ENCODE measurements at places on chromosomes 7 and 10.
A peak's percentile ranks its signal among the peaks of the same experiment; 100 is the strongest.

- DNase-seq: peak; percentile 26
Measured at GRCh38 chr7:114924038-114924712, 2.3 kb downstream of the MDFIC start.

- peak; percentile 32 for DNase-seq
Measured at GRCh38 chr10:111874576-111874975, 309.0 kb downstream of the GPAM start.

- DNase-seq: peak; percentile 95
Measured at GRCh38 chr7:42677751-42678699, 233.8 kb downstream of the C7orf25 start.

GRCh38 chr10:26215935-26216584 lies 514 bp upstream of the GAD2 start:
- peak; percentile 6 for DNase-seq

GRCh38 chr7:5406957-5407945 lies 16.4 kb downstream of the TNRC18 start:
- no peak for DNase-seq

DNA sequence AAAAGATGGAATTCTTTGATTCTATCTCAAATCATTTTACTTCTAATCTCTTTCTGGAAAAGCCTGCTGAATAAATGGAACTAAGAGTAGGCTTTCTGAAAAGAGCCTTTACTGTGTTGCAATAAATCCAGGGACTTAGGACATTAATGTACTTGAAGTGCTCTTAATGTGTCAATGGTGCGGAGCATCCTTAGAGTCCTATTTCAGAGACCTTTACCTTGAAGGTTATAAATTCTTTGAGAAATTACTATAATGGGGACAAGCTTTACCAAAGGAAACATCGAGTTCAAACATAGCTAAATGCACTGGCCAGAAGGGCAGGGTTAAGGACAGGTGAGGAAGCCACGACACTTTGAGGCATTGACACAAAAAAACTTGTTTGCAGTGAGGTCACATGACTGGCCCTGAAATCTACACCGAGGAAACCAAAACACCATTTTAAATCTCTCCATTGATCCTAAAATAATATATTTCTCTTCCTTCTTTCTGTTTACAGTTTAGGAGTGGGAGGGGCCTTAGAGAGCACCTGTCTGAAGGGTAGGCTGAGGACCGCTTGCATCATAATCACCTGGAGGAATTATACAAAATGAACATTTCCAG lies 48.1 kb upstream of the EXOC6 start:
- no peak for DNase-seq

DNA sequence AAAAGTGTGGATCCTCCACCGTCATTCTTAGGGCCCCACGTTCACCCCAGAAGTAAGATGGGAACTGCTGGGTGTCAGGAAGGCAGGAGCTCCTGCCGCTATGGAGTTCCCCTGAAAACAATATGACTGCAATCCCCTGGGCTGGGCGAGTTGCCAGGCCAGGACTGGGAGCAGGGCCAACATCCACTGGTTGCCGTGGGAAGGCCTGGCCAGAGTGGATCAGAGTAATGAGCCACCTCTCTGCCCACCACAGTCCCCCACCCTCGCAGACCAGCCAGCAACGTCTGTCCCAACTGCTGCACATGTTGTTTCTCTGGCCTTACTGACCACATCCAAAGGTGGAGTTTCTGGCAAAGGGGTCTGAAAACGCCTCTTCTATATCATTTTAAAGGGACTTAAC lies 86.6 kb downstream of the STRA8 start:
- DNase-seq: peak; percentile 54

GRCh38 chr7:104185346-104185745 lies 22.5 kb downstream of the ORC5 start:
- DNase-seq: no peak

- DNase-seq: no peak
Measured at GRCh38 chr7:55309040-55309991, 55.8 kb upstream of the LANCL2 start.

DNA sequence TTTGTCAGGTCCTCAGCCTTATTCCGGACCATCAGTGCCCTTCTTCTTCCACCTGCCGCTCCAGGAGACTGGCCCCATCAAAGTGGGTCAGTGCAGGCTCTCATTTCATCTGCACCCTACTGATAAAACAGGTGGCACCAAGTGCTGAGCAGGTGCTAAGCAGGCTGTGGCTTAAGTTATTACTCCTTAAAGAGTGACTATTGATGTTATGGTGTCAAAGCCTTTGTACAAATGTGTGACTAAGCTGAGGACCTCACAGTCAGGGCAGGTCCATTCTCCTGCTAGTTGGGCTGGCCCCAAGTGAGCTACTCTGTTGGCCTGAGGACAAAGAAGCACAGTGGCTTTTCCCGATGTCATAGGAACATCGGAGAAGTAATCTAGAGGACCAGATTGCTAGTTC lies 11.2 kb upstream of the CALD1 start:
- no peak for DNase-seq

DNA sequence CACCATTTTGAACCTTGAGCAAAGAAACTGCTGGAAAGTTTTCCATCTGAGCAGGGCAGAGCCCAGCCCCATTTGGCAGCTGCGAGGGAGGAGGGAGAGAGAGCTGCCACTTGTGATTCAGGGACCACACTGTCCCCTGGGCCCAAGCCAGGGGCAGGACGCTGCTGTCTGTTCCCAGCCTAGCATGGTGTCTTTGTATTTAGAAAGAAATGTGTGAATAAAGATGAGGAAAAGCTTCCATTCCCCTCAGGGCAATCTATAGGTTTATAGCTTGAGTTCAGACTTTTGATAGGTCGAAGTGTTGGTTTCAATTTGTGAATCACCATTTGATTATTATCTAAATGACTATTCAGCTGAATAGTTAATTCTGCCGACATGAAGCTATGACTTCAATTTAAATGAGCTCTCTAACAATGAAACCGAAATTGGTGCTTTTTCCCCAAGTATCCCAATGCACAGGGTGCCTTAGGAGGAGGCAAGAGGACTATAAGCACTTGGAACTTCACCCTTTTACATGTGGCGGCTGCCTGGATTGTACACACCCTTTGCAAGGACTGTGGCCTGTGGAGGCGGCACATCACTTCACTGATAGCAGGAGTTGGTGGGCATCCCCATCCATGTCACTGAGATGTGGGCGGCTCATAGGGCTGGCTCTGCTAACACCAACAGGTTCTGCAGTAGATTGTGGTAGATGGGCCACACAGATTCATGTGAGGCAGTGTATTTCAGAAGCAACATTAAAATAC lies 223.5 kb downstream of the CCDC3 start:
- no peak for DNase-seq

DNA sequence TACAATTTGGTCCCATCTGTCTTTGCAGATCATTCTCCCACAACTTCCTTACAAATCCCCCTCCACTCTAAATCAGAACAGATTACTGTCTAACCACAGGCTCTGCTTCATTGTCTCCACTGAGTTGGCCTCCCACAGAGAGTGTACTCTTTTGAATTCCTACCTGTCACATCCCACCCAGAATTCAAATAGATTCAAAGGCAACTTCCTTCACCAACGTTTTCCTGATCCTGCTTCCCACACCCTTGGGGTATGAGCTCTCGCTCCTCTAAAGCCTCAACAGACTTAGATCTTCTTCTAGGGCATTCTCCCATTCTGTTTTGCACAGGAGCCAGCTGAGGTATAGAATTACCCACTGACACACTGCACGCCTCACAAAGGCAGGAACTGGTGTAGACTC lies 197.8 kb upstream of the CDCA7L start:
- DNase-seq: no peak

DNA sequence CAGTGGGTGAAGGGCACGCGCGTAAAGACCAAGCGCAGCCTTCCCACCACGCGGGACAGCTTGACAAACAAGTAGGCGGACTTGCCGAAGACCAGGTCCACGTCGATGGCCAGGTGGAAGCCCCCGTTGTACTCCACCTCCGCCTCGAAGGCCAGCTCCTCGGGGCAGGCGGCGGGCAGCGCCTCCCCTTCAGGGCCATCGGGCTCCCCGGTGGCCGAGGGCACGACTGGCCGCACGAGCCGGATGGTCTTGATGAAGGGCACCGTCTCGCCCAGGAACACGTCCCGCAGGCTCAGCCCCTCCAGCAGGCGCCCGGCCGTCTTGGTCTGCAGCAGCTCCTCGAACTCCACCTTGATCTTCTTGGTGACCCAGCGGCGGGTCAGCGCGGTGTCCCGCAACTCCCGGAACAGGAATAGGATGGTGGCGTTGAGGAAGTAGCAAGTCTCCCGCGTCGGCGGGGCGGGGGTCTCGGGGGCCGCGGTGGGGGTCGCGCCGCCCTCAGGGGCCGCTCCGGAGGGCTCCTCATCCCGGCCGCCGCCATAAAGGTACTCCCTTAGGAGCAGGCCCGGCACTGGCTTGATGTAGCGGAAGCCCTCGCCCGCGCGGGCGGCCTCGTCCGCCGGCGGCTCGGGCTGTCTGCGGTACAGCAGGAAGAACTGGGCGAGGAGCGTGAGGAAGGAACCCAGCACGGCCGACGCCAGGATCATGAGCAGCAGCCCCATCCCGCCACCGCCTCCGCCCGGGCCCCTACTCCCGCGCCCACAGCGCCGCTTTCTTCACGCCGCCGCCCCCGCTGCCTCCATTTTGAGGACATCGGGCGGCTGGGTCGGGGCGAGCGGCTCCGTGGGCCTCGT lies 507 bp downstream of the PDZD8 start:
- DNase-seq: peak; percentile 36

- no peak for DNase-seq
Measured at GRCh38 chr7:96826089-96826488, 116.4 kb upstream of the SEM1 start.

- no peak for DNase-seq
Measured at GRCh38 chr7:117184367-117184766, 138.5 kb downstream of the WNT2 start.

GRCh38 chr7:2037301-2037807 lies 195.4 kb downstream of the MAD1L1 start:
- DNase-seq: peak; percentile 15

DNA sequence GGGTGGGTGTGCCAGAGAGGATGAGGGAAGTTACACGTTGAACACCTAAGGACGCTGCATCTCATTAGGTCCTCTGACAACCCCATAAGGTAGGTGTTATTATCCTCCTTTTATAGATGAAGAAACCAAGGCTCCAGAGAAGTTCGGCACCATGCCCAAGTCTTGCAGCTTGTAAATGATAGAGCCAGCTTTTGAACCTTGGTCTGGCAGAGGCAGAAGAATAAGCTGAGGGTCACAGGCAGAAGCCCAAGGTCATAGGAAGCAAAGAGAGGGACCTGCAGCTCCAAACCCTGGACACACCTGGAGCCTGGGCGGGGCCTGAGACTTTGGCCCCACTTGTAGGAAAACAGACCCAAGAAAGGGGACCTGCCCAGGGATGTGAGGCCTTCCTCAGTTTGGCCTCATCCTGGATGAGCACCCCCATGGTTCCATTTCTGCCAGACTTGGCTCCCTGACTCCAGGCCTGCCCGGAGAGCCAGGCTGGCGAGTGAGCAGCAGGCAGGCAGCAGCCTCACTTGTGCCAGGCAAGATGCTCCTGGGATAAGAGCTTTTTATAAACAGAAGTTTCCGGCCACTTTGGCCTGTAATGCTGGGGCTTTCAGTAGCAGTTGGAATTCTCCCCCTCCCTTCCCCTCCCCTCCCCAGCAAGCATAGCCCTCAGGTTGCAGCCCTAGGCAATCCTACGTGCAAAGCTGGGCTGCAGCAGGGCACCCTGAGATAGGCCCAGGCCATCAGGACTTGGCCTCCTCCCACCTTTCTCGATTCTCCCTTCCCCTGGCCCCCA lies 2.4 kb downstream of the KCNH2 start:
- DNase-seq: no peak

- no peak for DNase-seq
Measured at GRCh38 chr10:125775491-125776106, at the start of gene MMP21. MMP21 (minus strand) TSS chr10:125775821; CDS start chr10:125775821, 0 bp downstream.

DNA sequence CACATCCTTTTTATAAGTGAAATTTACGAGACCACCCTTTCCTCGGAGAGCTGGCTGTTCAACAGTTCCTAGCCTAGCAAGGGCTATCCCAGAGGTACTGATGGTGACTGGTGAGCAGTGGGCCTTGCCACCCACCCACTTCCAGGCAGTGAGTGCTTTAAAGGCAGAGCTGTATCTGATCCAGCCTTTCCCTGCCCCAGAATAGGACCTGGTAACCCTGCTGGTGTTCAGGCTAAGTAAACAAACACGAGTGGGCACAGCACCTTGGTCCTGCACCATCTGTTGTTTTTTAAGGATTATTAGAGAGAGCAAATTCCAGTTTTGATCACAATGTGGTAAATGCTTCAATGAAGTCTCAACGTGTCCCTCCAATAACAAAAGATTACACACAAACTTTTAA lies 75.7 kb downstream of the COBL start:
- DNase-seq: no peak

GRCh38 chr10:87861566-87861952 lies 1.8 kb downstream of the KLLN start:
- DNase-seq: peak; percentile 80

DNA sequence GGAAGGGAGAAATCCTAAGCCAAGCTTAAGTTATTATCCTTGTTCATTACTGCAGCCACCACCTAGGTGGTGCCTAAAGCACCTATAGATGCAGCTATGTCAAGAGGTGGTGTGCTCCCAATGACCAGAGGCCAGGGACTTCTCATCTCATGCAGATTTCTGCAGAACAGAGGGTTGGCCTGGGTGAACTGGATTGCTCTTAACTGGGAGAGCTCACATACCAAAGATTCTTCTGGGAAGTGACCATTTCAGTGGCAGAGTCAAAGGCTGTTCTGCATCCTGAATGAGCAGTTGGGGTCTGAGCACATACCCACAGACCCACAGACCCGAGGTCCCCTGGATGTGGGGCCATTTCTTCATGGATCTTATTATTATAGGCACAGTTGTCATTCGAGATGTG lies 2.1 kb upstream of the CRHR2 start:
- DNase-seq: peak; percentile 4

- DNase-seq: no peak
Measured at GRCh38 chr7:156014808-156015207, 202.5 kb upstream of the SHH start.

DNA sequence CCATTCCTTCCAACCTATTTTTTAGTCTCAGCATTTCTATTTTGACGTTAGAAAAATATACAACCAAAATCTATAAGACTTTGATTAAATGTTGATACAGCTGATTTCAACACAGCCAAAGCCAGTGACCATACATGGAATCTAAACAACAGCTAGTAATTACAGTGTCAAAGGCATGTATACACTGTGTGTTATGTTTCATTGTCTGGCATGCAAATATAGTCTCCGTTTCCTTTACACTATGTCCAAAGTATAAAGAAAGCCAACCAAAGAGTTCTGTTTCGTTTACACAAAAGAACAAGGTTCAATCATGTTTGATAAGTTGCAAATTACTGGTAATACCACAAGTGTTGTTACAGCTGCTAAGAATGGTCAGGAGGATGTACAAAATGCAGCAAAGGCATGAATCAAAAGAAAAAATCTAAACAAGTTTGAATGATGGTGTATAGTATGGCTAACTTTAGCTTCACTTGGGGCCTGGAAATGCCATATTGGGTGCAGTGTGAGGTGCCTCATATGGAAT lies 268.3 kb upstream of the FERD3L start:
- no peak for DNase-seq

- DNase-seq: no peak
Measured at GRCh38 chr7:105594034-105594433, 12.7 kb upstream of the EFCAB10 start.

GRCh38 chr10:126568809-126569385 lies 101.6 kb downstream of the C10orf90 start:
- DNase-seq: no peak

- no peak for DNase-seq
Measured at GRCh38 chr7:112038353-112038752, 167.8 kb downstream of the DOCK4 start.

GRCh38 chr10:71219918-71220688 lies 7.7 kb downstream of the UNC5B start:
- no peak for DNase-seq

- DNase-seq: peak; percentile 87
Measured at GRCh38 chr7:158695726-158696452, 8.7 kb downstream of the NCAPG2 start.

All from AG10803 (cell line).